ENCODE measurements at places on chromosomes 13 and 19.
A peak's percentile ranks its signal among the peaks of the same experiment; 100 is the strongest.

DNA sequence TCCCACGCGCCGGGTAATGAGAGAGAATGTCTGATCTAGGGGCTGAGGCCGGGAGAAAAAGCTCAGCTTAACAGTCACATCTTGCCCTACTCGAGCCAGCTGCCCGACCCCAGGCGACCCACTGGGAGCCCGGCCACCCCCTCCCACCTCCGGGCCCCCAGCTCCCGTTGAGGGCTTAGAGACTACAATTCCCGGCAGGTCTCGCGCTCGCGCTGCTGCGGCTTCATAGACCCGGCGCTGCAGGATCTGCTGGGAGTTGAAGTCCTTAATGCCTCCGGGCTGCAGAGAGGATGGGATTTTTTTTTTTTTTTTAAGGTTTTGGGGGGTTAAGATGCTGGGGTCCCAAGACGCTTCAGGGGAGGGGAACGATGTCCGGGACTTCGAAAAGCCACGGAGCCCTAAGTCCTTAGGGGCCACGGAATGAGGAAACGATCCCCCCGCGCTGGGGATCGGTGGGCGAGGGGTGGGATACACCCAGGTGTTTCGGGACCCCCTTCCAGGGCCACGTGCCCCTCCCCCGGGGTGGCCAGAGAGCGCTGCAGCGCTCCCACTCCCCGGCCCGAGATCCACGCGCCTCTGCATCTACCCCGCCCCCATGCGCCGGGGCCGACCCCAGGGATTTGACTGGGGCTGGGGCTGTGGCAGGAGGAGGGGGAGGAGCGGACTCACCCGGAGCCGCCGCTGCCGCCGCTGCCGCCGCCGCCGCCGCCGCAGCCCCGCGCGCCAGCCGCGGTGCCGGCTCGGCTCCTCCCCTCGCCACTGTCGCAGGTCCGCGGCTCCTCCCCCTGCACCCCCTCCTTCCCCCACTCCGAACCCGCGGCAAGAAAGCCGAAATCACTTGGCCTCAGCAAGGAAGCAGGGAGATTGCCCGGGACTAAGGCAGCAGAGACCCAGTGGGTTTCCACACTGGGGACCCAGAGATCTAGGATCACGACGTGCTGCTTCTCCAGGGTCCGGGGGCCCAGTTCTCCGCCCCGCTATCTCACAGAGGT lies at the start of gene SYT3:
Gene SYT3 (minus strand): TSS at position 761 of the 992 bp plus-strand sequence. CDS start 2,470 bp downstream, outside the sequence.
- no peak for DNase-seq

DNA sequence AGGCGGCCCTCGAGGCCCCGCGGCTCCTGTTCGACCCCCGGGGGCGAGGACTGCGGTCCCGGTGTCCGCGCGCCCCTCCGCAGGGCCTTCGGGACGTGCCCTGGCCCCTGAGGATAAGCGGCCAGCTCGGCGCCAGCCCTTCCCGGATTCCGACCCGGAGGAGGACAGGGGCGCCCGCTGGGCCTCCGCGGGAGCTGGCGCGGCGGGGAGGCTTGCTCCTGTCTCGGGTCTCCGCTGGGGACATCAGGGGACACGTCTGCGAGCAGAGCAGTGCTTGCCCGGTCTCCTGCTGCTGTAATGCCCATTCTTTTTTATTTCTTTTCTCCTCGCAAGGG lies 829 bp downstream of the B3GLCT start:
- peak; percentile 80 for DNase-seq

DNA sequence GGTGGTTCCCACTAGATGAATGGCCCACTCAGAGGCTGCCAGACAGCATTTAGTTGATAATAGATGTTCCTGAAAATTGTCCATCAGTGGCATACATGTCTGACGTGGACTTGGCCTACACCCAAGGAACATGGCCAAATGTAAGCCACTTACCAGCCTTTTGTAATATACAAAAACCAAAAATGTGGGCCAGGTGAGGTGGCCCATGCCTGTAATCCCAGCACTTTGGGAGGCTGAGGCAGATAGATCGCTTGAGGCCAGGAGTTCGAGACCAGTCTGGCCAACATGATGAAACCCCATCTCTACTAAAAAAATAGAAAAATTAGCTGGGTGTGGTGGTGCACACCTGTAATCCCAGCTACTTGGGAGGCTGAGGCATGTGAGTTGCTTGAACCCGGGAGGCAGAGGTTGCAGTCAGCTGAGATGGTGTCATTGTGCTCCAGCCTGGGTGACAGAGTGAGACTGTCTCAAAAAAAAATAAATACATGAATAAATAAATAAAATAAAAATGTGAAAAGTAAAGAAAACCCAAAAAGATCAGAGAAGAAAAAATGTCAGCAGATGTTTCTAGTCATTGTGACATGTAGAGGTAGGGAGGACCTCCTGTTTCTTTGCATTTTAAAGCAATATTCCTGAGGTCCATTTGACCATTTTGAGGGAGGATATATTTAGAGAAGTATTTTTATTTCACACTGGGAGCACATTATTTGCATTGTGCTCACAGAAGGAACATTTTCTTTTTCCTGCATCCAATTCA lies 7.1 kb upstream of the WTIP start:
- DNase-seq = peak; percentile 35

DNA sequence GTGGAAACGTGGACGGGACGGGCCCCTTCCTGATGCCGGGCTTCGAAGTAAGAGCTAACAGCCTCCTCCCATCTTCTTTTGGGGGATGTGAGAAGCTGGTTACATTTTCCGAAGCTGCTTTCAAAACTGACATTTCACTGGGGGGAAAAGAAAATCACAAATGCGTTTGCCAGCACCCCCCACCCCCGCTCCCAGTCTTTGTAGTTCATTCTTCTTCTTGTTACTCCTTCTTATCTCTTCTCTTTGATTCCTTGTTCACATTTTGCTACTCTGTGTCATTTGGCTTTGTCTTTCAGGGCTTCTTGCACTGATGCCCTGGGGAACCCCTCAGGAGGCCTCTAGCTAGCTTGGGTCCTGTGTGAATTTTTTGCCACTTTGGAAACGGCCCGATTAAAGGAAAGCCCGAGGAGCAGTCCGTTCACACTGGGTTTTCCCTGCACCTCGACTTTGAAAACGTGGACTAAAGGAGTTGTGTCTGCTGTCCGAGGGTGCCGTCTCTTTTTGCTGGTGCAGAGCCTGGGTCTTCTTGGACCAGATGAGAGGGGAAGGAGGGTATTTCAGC lies 1.3 kb downstream of the CARM1 start:
- no peak for DNase-seq

GRCh38 chr13:110450941-110451730 lies 110.4 kb downstream of the RAB20 start:
- no peak for DNase-seq

Measured in suprapubic skin (tissue), 4 donors.